Cortex of kidney (tissue), 1 donor: ENCODE measurements at places on chromosomes 1 and 21.

DNA sequence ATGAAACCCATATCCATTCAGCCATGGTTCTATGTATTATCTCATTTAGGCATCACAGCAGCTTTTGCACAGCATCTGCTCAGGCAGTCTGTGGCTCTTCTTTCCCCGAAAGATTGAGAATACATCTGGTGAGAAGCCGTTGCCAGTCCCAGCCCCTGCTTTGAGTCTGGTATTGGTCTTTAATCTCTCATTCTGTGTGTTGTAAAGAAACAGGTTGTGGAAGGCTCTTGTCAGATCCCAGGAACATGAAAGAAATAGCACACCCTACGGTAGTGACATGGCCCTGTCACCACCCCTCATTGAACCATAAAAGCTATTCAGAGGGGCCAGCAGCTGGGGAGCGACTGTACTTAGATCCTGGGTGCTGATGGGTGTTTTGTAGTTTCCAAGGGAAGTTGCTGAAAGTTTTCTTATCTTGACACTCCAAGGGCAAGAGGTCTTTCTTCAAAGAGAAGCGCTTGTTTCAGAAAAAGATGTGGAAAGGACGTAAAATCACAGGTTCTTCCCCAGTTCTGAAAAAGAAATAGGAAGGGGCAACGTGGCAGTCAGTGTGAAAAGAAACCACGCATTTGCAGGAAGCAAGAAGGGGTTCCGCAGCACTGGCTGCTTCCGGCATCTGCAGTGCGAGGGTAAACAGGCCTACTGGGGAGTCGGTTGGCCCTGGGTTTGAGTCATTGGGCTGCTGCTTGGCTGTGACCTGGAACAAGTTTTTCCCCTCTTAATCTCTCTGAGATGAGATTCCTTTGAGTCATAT lies 145.0 kb downstream of the DHRS3 start:
- no peak for DNase-seq

GRCh38 chr1:39310015-39310414 lies 105.5 kb downstream of the MACF1 start:
- DNase-seq = no peak

DNA sequence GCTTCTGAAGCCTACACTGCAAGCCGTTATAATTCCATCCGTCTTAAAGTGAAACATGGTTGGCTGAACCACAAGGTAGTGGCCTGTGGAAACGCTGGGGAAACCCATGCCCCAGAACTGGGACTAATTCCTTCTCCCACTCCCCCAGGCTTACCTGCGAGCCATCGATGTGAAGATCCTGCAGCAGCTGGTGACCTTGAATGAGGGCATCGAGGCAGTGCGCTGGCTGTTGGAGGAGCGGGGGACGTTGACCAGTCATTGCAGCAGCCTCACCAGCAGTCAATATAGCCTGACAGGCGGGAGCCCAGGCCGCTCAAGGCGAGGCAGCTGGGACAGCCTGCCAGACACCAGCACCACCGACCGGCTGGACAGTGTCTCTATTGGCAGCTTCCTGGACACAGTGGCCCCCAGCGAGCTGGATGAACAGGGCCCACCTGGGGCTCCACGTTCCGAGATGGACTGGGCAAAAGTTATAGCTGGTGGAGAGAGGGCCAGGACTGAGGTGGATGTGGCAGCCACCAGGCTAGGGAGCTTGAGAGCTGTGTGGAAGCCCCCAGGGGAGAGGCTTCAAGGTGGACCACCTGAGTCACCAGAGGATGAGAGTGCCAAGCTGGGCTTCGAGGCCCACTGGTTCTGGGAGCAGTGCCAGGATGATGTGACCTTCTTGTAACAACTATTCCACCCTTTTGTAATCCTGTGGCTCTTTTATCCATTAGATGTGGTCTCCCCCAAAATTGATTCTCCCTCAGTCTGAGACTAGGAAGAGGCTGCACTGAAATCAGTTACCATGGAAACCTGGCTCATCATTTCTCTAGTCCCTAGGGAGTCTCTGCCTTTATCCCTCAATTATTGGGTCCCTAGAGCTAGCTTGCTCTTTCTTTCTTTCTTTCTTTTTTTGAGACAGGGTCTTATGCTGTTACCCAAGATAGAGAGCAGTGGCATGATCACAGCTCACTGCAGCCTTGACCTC lies 16.7 kb downstream of the LURAP1 start:
- no peak for DNase-seq

DNA sequence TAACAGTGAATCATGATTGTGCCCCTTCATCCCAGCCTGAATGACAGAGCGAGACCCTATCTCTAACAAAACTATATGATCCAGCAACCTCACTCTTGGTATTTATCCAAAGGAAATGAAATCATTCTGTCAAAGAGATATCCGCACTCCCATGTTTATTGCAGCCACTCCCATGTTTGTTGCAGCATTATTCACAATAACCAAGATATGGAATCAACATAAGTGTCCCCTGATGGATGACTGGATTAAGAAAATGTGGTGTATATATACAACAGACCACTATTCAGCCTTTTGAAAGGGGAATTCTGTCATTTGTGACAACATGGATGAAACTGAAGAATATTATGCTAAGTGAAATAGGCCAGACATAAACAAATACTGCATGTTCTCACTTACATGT lies 44.4 kb downstream of the TRMT1L start:
- no peak for DNase-seq

DNA sequence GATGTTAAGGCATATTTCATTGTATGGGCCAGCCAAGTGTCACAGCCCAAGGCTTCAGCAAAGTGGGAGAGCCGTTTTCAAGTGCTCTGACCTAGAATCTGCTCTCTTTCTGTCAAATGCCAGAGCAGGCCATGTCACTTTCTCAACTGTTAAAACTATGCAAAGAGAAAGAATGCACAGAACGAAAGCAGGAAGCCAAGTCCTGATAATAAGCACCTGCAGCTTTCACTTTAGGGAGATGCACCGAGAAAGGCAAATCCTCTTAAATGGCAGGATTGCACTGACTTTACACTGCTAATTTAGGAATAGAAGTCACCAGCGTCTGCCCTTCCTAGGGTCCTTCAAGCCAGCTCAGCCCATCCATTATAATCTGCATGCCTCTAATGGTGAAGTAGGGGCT lies 49.2 kb upstream of the NTPCR start:
- DNase-seq = no peak

DNA sequence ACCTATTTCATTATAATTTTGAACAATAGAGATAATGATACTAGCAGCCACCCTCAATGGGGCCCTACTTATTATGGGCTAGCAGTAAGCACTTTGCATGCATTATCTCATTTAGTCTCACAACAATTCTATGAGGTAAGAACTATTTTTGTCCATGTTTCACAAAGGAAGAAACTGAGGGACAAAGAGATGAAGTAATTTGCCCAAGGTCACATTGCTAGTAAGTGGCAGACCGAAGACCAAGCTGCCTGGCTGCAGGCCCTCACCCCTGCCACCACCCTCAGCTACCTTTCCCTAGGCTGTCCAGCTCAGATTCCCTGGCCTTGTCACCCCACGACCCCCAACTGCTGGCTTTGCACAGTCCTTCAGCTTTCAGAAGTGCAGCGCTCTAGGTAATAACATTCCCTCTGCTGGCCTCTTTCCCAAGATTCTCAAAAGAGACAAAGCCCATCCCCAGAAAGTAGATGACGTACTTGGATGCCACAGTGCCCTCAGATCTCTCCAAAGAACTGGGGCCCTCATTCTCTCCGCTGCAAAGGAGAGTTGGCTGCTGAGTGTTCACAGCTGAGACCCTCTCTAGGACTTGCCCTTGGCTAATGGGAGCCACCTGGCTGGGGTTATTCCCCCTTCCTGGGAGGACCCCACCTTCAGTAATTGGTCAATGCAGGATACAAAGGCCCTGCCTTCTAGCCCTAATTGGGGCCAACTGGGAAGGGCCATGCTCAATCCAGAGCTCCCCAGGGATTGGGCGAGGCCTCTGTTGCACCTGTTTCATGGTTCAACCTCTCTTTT lies 39.5 kb downstream of the IRF2BP2 start:
- no peak for DNase-seq

DNA sequence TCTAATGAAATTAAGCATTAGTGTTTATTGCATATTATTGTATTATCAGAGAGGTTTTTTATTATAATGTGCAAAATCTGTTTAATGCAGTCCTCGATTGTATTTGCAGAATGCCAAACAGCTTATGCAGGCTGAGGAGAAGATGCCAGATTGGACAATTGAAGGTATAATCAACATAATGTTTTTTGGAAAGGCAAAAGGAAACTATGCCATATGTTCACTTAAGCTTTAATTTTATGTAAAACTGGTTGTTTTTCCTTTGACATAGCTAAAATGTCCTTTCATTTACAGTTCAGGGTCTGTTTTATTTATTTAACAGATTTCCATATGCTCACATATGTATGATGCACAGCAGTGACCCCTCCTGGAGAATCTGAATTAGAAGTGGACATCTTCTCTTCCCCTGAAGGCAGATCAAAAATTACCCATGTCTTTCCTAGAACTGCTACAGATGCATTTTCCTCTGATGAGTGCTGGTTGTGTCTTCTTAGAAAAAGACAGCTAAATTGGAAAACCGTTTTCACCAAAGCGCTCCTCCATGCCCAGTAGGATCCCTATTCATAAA lies 143.5 kb upstream of the USH2A start:
- no peak for DNase-seq

DNA sequence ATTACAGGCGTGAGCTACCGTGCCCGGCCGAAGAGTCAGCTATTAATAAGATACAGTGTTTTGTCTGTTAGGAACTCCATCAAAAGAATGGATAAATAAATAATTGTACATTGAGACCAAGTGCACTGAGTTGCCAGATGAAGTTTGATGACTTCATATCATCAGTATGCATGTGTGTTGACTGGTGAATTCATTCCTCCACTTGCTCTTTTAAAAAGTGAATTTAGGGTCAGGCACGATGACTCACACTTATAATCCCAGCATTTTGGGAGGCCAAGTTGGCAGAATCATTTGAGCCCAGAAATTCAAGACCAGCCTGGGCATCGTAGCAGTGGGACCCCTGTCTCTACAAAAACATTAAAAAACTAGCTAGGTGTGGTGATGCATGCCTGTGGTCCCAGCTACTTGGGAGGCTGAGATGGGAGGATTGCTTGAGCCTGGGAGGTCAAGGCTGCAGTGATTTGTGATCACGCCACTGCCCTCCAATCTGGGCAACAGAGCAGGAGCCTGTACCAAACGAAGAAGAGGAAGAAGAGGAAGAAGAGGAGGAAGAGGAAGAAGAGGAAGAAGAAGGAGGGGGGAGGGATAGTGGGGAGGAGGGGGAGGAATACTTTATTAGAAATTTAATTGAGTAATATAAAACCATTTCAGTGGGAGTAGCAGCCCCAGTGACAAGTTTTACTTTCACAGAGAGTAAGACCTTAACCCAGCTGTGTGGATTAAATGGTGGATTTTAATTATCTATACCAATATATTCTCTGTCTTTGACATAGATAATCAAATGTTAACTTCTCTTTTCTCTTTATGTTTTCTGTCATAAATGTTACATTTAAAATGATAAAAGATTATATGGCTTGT lies 74.9 kb downstream of the CCDC18 start:
- DNase-seq = no peak

DNA sequence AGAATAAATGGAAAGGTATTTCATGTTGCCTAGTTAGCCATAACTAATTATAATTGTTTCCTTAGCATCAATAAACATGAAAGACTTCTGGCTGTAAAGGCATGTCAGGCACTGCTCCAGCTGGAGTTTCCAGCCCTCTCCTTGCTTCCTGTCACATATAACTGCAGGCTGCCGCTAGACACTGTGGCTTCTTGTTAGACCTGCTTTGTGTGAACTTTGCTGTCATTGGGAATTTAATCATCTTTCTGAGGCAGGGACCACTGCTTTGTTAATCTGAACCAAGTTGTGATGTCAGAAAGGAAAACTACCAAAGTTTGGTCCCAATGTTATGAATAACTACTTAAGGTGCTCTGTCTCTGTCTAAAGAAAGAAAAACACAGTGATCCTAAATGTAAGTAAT lies 90.3 kb upstream of the DUSP10 start:
- no peak for DNase-seq

GRCh38 chr1:77398152-77398551 lies 116.3 kb downstream of the AK5 start:
- no peak for DNase-seq

DNA sequence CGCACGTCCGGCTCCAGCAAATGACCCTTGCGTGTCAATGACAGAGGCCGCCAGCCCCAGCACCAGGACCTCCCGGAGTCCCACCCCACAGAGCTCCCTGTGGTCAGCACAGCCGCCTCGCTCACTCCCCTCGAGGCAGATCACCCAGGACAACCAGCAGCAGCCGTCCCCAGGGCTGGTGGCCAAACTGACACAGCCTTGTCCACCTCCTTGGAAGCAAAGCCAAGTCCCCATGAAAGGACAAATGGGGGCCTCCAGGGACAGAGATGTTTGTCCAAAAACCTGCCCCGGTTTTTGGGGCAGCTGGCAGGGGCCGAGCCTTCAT lies 2.1 kb downstream of the KRTAP10-10 start:
- DNase-seq = no peak

GRCh38 chr1:65503427-65503826 lies 83.0 kb downstream of the LEPR start:
- no peak for DNase-seq

DNA sequence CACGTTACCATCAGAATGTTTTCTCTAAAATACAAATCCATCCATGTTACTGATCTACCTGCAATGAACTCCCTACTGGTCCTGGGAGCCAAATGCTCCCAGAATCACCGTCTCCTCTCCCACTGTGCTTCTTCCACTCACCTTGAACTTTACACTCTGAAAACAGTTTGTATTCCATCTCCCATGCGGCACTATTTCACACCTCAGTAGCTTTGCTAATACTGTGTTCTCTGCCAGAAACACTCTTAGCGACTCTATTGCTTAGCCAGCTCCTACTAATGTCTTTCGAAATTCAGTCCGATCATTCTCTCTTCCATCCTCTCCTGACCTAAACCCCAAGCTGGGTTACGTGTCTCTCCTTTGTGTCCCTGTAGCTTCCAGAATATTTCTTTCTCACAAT lies 284.4 kb upstream of the DUSP10 start:
- DNase-seq = no peak

- no peak for DNase-seq
Observed at GRCh38 chr1:197465528-197466327, 197.7 kb downstream of the CRB1 start.

DNA sequence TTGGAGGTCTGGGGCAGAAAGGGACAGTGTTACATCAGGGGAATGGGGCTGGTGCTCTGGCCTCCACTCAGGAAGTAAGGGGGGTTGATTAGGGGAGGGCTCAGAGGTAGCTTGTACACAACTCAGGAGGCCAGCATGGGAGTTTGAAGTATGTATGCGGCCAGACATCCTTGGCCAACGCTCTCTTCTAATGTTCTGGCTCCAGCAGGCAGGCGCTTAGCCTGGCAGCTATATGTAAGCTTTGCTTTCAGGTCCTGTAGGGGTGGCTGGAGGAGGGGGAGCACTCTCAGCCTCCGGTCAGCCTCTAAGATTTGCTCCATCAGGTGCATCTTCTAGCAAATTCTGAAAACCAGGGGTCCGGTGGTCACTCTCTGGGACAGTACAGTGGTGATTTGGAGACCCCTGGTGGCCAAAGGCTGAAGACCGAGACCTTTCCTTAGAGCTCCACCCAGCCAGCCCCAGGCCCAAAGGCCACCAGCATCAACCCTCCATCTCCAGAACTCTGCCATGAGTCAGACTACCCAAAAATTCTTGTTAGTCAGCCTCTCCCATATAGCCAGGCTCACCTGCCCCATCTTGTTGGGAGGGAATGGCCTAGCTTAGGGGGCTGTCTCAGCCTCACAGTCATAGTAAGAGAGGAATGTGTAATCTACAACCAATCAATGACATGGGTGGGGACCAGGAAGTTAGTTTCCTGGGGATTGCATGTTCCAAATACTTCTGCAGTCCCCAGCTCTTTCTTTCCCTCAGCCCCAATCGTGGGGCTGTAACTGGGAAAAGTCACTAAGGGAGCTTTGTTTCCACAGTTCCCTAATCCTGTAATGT lies 9.7 kb upstream of the COL8A2 start:
- DNase-seq = no peak

GRCh38 chr1:25774921-25775771 lies 24.8 kb upstream of the SELENON start:
- no peak for DNase-seq
